COR-L47 (cell line): ENCODE measurements at places on chromosomes 6 and 20.

DNA sequence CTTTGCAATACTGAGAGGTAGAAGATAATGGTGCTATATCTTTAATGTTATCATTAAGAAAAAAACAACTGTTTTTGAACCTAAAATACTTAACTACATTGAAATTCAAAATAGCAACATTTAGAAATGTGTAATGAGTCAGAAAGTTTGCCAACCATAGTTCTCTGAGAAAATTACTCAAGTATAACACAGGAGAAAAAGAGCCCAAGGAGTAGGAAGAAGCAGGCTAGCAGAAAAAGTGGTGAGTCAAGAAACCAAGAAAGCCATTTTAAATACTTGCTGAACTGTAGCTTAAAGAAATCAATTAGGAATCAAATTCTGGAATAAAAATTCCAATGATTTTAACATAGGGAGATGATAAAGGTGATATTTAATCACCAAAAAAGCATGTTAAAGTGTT lies 181.0 kb upstream of the RSPO3 start:
- no peak for DNase-seq

GRCh38 chr6:78864957-78865356 lies 2.4 kb upstream of the IRAK1BP1 start:
- no peak for DNase-seq

DNA sequence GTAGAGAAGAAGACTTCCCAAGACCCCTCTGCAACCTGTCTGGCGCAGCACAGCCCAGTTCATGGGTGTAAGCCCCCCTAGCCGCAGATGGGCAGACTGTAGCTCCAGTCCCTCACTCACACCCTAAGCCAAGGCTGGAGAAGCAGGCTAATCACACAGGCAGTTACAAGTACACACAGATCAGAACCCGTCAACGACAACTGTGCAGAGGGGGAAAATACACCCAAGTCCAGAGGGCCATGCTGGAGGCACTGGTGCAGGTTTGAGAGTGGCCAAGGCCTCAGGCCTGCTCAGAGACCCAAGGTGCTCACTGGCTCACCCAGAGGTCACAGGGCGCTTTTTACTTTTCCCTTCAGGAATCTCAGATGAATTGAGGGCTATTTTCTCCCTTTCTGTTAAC lies 106.1 kb downstream of the NOL4L start:
- DNase-seq: no peak

DNA sequence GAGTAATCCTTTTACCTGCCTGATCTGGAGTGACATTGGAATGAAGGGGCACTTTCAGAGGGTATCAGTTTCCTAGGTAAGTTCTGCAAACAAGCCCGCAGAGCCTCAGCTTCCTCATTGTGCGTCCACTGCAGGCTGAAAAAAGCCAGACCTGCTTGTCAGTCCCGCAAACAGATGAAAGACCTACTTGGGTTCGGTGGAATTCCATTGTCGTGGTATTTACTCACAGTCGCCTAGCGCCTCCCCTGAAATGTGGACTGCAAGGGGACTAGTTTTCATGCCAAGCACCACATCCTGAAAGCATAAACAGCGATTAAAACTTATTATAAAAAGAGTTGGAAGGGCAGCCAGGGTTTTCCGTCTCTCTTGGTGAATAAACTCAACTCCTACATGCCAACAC lies 121.5 kb downstream of the PAX1 start:
- DNase-seq: no peak

- DNase-seq: peak; percentile 97
Observed at GRCh38 chr6:14758421-14759081, 487.3 kb upstream of the JARID2 start.

DNA sequence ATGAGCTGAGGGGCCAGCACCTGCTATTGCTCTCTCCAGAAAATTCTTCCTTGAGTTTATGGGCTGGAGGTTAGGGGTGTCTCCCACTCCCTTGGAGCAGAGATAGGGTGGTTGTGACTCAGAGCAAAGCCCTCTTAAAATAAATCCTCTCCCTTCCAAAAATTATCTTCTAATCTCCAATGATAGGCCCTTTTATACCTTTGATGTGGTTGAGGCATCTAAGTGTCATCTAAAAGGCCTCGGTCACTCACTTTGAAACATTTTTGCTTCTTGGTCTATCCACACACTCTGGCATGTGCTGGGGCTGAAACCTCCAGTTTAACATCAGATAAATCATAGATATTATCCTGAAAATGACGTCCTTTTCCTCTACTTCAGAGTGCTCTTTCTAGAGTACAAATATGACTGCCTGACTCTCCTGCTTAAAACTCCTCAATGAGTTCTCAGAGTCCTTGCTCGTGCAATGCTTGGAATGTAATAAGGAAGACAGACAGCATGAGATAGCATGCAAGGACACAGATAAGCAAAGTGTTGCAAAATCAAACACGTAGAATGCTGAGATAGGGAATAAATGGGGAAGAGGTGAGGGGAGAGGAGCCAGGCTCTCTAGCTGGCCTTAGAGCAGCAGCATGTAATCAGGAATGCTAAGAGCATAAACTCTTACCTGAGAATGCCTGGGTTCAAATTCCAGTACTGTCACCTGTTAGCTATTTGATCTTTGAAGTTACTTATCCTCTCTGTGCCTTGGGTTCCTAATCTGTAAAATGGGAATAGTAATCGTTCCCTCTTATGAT lies 374.1 kb upstream of the CITED2 start:
- DNase-seq: no peak

DNA sequence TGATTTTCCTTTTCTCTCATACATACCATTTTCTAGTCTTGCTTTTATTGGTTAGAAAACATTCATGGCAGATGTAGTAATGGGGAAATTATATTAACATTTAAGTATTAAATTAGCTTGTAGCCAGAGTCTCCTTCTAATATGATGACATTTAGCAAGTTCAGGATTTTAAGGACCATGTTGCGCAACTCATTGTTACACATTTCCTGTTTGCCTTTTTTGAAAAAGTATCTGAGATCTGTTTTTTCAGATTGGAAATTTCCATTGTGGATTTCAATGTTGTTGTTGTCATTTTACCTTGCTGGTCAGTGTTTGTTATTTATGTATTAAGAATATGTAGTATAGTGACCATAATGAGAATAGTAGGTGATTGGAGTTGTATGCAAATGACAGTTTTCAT lies 38.7 kb downstream of the CDKAL1 start:
- DNase-seq: no peak

GRCh38 chr6:117600008-117600743 lies 2.1 kb downstream of the GOPC start:
- DNase-seq: no peak

DNA sequence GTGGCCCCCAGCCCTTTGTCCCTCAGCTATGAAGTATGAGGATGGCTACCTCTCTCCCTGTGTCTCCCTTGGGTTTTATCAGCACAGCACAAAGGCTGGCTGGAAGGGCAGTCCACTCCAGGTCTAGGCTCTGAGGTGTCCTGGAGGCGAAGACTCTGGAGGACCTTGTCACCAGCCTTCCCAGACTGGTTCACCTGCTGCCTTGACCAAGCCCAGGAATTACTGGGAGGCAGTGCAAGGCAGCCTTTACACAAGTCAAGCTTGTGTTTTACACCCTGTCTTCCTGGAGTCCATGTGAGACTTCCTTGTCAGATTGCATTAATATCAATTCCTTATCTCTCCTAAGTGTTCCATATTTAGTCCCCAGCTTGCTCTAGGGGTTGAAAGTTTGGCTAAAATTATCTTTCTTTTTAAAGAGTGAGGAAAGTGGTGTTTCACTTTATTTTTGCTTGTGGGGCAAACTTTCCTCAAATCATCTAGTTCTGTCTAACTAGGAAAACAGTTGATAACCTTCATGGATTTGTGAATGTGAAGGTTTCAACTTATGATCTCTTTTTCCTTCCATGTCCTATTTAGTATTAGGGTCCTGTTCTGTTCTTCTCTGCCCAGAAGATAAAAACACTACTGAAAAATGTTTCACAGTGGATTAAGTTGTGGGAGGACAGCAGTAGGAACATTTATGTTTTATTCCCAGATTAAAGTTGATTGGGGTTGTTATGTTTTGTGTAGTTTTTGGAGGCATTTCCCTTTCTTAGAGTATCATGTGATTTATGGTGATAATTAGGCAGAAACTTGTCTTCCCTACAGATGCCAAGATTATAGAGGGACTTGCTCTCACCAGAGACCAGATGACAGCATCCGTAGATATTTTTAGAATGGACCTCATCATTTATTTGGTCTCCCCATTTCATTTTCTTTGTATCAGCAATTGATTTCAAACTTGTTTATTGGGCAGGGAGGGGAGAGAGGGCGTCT lies 114.8 kb downstream of the FOXO3 start:
- DNase-seq: no peak

GRCh38 chr6:39231521-39232243 lies 2.4 kb upstream of the KCNK5 start:
- no peak for DNase-seq

GRCh38 chr6:105045526-105045925 lies 88.6 kb downstream of the LIN28B start:
- DNase-seq: no peak

DNA sequence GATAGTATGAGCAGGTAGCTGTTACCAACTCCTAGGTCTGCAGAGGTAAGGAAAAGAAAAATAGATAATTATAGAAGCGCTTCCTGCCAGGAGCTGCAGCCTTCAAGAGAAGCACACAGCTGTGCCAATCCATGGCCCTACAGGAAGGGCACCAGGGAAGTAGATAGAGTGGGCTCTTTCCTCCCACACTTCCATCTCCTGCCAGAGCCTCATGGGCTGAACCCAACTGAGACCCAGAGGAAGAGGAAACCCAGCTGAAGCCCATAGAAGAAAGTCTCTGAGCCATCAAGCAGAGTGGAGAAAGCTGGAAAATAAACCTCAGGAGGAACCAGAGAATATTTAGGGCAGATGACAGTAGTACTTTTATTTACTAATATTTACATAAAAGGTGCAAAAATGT lies 146.7 kb upstream of the ATXN1 start:
- DNase-seq: no peak

GRCh38 chr20:56418385-56418861 lies 6.4 kb downstream of the CASS4 start:
- no peak for DNase-seq

DNA sequence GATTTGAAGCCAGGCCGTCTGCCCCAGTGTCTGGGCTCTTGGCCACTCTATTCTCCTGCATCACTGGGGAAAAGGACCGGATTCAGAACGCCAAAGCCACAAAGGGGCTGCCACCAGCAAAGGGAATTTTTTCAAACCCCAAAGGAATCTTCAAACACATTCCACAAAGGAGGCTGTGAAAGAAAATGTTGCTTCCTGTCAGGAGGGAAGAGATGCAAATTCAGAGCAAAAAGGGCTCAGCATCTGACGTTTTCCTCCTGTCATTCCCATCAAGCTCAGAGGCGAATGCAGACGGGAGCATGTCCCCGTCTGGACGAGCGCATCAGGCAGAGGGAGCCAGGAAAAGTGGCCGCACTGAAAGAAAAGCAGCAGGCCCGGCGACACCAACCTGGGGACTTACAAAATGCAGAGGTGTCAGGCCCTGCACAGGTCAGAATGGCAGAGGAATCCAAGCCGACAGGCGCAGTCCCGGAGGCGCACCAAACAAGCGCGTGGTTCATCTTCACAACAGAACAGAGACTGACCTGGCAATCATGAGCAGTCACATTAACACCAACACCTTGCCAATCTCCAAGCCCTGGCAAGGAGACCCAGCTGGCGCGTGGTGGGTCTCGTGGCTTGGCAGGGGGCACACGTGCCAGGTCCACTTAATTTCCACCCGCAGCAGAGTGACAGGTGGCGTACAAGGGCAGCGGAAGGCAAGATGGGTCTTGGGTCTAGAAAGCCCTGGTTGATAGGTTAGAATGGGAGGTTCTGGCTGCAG lies 62.8 kb downstream of the GRM4 start:
- no peak for DNase-seq

DNA sequence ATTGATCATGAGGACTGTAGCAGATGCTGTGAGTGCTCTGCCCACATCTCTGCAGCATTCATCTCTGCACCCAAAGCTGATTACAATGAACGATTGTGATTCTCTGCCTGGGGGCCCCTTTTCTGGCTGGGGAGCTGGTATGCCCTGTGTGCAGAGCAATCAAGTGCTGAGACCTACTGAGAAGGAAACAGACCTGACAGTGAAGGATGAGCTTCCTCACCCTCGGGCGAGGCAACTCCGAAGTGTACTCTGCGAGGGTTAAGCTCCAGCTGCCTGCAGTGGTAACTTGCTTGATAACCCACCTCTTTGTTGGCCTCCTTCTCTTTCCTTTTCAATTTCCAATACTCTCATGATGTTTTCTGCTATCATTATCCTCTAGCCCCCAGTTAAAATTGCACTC lies 289.7 kb upstream of the RNF24 start:
- DNase-seq: no peak

DNA sequence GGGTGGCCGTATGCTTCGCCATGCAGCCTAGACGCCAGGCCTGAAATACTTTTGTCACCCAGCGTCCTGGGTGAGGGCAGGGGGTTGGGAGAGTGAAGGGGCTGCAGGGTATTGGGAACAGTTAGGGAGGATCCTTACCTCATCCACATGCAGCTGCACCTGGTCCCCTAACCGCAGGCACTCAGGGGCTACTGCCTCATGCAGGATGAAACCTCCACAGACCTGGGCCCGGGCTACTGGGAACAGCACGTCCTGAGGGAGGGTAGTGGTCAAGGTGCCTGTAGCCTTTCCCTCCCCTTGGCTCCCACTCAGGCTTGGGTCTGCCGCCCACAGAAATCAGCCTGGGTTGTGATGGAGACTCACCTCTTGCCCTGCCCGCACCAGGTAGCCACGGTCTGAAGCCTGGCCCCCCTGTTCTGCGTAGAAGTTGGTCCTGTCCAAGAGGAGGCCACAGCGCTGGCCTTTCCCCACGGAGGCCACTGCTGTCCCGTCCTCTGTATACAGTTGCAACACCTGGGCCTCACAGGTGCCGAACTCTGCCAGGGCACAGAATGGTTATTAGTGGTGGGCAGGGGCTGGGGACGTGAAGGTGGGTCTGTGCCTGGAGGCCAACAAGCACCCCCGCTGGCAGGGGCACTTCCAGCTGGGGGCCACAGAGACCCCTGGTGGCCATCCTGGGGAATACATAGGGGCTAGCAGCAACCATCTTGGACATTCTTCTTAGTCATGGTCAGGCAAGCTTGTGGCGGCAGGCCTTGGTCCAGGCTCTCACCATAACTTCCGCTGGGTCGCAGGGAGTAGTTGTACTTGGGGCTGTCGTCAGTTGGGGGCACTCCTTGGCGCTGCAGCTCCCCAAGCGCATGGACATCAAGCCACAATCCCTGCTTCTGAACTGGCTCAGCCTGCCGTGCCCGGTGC lies 8.6 kb downstream of the AARS2 start:
- no peak for DNase-seq

DNA sequence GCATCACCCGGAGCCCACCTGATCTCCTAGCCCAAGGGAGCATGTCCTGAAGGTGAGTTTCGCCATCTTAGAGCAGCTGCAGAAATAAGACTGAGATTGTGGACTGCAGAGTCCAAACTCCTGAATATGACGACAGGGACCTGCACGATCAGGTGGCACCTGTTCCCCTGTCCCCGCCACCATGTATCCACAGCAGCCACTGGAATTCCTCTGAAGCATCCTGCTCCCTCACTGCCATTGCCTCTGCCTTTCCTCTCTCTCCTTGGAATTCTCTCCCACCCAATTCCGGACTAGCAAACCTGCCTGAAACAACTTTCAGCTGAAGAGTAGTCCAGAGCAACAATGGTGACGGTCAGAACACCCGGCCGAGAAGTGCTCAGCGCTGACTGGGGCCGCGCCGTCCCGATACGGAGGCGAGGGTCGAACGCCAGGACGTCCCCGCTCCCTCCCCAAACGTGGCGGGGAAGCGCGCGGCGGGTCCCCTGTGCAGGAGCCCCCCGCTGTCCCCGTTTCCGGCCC lies 694 bp upstream of the FAM120B start:
- no peak for DNase-seq

- no peak for DNase-seq
Observed at GRCh38 chr20:951384-952169, 35.4 kb upstream of the ANGPT4 start.

- DNase-seq: no peak
Observed at GRCh38 chr6:133630651-133631050, 258.3 kb upstream of the TCF21 start.
